ENCODE measurements at places on chromosomes 16 and 17.

- DNase-seq = peak; percentile 27
These were observed 4.4 kb upstream of the FOXJ1 start for GRCh38 chr17:76145231-76146052.

DNA sequence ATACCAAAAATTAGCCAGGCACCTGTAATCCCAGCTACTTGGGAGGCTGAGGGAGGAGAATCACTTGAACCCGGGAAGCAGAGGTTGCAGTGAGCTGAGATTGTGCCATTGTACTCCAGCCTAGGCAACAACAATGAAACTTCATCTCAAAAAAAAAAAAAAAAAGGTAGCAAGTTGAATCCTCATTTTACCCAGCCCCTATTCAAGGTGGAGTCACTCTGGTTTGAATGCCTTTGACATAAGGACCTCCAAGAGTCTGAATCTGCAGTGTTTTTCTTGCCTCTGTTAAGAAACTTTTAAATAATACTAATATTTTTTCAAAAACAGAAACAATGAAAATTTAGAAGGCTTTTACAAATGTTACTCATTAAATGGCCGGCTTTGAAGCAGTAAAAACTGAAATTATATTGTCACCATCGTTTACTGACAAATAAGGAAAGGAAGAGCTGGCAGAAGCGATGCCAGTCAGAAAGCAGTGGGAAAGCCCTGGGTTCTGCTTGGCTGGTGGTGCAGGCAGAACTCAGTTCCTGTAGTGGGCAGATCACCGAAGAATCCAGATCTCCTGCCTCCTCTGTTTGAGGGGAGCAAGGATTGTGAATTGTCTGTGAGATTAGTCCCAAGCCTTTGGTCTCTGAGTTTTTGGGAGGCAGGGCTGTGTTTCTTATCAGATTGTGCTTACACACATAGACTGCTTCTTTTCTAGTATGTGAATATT lies 99.7 kb upstream of the HAS3 start:
- DNase-seq = no peak

- DNase-seq = no peak
These were observed 56.1 kb downstream of the B9D1 start for GRCh38 chr17:19306160-19307111.

- DNase-seq = no peak
These were observed 43.1 kb upstream of the NKD1 start for GRCh38 chr16:50505115-50505514.

GRCh38 chr17:79023886-79024771 lies at the start of gene C1QTNF1:
Gene C1QTNF1, plus strand, starts transcription at chr17:79024169. Its CDS starts 19,800 bp downstream, at chr17:79043969.
- peak; percentile 13 for DNase-seq

- no peak for DNase-seq
These were observed 35.3 kb upstream of the PITPNM3 start for GRCh38 chr17:6591599-6592158.

GRCh38 chr16:88471575-88471974 lies 18.5 kb downstream of the ZFPM1 start:
- DNase-seq = no peak

DNA sequence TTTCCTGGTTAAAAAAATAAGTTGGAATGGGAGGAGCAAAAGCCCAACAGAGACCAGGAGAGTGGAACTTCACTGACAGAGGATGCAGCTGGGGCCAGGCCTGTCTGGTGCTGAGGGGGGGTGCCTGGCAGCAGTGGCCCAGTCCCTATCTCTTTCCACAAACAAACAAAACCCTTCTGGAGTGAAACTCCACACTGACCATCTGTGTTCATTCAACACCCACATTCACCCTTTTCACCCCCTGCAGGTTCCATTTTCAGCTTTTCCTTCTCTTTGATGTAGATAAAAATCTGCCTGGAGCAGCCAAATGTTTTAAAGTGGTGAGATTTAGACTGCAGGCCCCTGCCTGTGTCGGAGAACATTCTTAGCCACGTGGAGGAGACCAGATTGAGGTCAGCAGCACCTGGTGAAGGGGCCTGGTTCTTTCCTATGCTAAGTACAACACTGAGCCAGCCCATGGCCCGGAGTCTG lies 161.4 kb upstream of the CDH11 start:
- DNase-seq = no peak

GRCh38 chr17:3755335-3756030 lies 31.8 kb downstream of the HASPIN start:
- no peak for DNase-seq

- DNase-seq = no peak
These were observed 442.3 kb downstream of the NPIPA7 start for GRCh38 chr16:16821261-16821660.

DNA sequence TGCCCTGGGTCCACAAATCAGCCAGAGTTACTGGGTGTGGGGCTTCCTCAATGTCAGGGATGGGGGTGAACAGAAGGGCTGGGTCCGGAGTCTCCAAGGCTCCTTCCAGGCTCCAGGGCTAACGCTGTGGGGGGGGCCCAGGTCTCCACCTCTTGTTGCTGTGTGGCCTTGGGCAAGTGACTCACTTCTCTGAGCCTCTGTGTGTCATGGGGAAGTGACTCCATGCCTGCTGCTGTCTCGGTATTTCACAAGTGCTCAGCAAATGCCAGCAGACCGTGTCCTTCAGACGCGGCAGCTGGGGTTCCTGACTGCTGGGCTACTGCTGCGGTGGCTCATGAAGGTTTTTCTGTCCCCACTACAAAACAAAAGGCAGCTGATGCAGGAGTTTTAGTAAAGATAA lies 26.6 kb downstream of the JPH3 start:
- no peak for DNase-seq

GRCh38 chr17:42321555-42321954 lies 33.3 kb downstream of the STAT5A start:
- no peak for DNase-seq

DNA sequence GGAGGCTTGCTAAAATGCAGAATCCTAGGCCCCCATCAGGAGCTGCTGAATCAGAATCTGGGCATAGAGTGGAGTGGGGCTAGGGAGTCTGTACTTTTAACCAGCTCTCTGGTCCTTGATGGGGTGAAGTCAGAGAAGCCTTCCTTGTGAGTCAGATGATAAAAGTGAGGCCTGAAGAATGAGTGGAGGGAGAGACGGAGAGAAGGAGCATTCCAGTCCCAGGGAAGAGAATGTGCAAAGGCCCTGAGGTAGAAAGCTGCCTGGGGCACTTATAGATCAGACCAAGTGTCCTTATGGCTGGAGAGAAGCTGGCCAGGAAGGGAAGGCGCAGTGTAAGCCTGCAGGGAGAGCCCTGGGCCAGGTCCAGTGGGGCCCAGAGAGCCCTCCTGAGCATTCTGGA lies 235.1 kb upstream of the NLRP1 start:
- DNase-seq = no peak

Data from activated gamma-delta T cell treated with anti-CD3 and anti-CD28 coated beads, Interleukin-2, amount 50 U/mL, for 16 hours (primary cell).